ENCODE measurements at places on chromosomes 7 and 10.

DNA sequence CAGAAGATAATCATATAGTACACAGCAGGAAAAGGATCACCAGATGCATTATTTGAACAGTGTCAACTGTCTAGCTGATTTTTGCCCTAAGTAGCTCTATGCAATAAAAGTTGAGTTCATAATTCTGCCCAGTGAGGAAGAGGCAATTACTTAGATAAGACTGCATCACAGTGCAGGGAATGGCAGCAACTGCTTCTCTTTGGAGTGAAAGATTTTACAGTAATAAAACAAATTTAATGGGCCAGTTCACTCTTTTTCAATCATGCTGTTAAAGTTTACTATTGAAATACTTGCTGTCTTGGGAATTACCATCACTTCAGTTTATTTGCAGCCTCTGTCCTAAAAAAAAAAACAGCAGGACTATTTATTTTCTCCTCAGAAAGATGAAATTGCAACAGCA lies 907.9 kb downstream of the ANKRD7 start:
- no peak for DNase-seq

GRCh38 chr10:133393401-133394063 lies 425 bp upstream of the MTG1 start:
- no peak for DNase-seq

- no peak for DNase-seq
Observed at GRCh38 chr7:17027143-17027788, 145.5 kb upstream of the AGR3 start.

- no peak for DNase-seq
Observed at GRCh38 chr10:132637477-132638129, 100.0 kb downstream of the INPP5A start.

GRCh38 chr10:78952030-78952429 lies 116.7 kb upstream of the ZMIZ1 start:
- DNase-seq, result no peak

DNA sequence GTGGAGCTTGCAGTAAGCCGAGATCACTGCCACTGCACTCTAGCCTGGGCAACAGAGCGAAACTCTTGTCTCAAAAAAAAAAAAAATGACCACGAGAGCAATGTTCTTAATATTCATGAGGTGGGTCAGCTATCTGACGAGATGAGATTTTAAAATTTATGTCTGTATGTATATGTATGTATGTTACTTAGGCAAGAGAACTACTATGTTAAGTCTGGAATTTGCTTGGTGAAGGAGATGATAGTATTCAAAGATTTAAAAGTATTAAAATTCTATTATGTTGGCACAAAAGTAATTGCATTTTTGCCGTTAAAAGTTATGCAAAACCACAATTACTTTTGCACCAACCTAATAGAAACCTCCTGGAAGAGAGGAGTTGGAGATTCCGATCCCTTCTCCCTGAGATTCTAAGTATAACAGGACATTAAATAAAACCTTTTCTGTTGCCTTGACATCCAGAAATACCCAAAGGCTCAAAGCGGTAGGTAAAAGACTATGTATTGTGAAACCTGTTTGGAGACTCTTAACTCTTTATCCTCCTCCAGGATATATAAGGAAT lies 114.3 kb upstream of the TNS3 start:
- no peak for DNase-seq

GRCh38 chr7:112882022-112882421 lies 91.8 kb upstream of the TMEM168 start:
- no peak for DNase-seq

DNA sequence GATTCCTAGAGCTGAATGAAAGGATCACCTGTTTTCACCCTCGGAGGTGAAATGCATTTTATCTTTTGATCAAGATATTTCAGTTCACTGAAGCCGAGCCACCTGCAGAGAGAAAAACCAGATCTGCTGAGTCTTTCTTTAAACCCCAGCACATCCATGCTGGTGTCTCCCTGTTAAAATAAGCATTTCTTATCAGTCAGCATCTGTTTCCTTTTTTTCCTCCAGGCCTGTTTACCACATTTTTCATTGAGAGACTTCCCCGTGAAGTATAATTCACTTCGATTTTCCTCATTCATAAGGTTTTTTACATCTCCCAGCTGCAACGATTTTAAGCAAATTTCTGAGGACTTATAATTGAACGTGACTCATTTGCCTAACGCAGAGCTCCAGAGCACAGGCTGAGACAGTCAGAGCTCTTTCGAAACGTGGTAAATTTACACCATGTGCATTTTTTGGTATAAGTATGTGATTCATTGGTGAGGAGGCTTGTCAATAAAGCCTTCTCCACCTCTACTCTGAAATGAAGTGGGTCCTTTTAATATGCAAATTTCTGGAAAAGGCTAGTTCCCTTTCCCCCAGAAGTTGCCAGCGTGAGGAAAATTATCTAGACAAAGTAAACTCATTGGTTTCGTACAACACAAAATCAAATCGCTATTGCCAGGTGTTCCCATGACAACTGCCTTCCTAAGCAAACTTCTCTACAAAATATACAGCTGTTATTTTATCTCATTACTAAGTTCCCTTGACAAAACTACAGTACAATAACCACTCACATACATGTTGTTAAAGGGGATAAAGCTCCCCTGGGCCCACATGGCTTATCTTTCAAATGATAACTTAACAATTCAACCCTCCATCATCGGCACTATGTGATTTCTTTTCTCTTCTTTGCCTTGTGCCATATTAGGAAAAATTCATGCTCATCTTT lies 374.8 kb upstream of the AKR1E2 start:
- DNase-seq, result no peak

DNA sequence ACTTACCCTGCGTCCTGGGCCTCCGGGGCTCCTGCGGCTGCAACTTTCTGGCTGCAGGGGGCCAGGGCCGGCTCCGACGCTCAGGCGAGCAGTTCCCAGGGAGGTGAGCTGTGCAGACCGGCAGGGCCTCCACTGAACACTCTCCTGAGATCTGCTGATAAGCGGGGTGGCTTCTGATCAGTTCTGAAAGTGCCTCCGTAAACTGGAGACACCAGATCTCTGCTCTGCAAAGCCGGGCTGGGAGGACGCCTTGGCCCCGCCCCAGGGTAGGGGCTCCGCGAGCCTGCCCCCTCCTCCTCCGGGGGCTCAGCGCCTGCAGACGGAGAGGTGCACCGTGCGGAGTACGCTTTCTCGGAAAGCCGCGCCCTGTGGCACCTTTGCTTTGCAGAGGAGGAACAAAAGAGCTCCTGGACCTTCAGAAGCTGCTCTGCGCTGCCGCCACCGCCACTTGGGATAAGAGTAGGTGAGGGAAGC lies 141.3 kb upstream of the VKORC1L1 start:
- no peak for DNase-seq

DNA sequence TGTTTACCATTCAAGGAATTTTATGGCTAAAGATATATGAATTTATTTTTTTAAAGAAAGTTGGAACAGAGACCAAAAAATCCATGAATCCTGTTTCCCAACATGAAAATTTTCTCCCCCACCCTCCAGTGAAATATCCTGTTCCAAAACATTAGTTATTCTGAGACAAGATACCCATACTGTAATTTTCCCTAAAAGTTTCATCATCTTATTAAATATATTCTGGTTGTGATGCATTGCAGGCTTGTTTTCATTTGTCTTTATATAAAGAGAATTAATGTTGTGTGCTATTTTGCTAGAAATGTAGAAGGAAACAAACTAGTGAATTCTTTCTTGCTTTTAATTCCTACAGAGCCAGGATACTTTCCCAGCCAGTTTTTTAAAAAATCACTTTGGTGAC lies 106.6 kb downstream of the EXOC4 start:
- no peak for DNase-seq

- no peak for DNase-seq
Observed at GRCh38 chr7:149715476-149715875, 57.9 kb downstream of the ZNF467 start.

DNA sequence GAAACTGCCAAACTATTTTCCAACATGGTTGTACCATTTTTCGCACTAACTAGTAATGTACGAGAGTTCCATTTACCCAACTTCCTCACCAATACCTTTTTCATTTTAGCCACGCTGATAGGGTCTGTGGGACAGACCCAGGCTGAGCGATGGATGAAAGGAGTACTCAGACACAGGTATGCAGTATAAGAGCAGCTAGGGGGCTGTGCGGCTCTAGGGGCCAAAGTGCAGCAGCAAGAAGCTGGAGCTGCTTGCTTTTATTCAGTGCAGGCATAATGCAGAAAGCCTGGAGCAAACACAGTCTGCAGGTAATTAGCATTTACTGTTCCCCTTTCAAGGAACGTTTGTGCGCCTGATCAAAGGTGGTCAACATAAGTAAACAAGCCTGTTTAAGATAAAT lies 21.0 kb downstream of the UCMA start:
- no peak for DNase-seq

DNA sequence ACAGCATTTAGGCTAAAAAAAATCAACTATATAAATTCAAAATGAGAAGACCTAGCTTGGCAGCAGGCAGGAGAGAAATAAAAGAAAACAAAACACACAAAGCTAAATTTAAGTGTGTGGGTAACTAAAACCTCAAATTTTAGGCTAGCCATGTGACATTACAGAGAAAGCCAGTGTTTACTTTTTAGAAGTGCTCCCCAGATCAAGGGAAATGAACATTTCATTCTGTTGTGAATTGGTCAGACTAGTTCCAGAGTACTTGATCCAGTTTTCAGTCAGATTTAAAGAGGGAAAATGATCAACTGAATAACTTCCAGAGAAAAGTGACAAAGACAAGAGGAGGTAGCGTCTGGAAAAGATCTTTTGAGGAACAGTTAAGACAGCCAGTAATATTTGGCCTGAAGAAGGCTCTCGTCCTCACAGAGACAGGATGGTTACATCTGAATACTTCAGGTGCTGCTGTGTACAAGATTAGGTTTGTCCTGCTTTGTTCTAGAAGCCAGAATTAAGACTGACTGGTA lies 563.4 kb downstream of the KCNMA1 start:
- no peak for DNase-seq

- no peak for DNase-seq
Observed at GRCh38 chr10:126422567-126422966, 34.3 kb upstream of the ADAM12 start.

GRCh38 chr7:39085189-39085588 lies 107.5 kb downstream of the POU6F2 start:
- no peak for DNase-seq

DNA sequence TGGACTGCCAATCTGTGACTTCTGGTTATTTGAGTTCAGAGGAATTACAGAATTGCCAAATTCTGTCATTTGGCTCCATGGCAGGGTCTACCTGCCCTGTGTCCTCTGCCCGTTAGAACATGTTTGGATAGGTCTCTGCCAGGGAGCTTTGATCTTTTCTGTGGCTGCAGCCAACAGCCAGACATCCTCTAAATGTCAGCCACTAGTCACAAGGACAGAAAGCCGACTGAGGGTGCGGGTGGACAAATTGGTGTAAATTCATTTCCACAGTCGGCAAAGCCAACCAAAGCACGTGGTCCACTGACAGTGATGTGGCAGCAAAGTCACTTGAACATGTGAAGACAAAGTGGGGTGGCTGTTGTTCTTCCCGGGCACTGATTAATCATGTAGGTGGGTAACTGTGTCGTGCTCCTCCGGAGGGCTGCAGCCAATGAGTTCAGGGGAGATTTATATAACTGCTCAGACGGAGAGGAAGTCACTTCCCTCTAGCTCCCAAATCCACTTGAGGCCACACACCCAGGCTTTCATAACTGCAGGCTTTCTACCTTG lies 26.7 kb upstream of the CAMK1D start:
- no peak for DNase-seq

- no peak for DNase-seq
Observed at GRCh38 chr7:149205690-149206381, 10.5 kb downstream of the ZNF282 start.

DNA sequence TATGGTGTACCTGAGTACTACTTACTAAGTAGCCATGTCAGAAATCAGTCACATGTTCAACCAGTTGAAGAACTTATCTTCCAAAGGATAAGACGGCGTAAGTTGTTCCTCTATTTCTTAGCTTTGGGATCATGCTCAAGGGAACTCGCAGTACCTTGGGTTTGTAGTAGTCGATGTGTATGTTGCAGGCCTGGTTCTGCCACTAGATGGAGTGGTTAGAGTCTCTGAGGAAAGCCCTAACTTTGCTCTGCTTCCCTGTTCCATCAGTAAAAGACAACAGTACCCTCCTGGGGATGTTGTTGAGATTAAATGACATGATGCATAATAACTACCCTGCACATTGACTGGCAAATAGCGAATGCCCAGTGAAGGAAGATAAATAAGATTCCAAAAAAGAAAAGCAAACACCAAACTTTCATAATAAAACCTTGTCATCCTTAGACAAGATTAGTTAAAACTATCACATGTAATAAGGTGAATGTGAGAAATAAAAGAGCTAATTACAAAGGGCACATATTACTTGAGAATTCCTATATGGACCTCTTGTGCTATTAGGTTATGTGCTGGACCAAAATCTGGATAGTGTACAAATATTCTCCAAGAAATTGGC lies 165.9 kb downstream of the ABCA13 start:
- no peak for DNase-seq

GRCh38 chr10:99845837-99846382 lies 63.5 kb downstream of the ABCC2 start:
- no peak for DNase-seq

DNA sequence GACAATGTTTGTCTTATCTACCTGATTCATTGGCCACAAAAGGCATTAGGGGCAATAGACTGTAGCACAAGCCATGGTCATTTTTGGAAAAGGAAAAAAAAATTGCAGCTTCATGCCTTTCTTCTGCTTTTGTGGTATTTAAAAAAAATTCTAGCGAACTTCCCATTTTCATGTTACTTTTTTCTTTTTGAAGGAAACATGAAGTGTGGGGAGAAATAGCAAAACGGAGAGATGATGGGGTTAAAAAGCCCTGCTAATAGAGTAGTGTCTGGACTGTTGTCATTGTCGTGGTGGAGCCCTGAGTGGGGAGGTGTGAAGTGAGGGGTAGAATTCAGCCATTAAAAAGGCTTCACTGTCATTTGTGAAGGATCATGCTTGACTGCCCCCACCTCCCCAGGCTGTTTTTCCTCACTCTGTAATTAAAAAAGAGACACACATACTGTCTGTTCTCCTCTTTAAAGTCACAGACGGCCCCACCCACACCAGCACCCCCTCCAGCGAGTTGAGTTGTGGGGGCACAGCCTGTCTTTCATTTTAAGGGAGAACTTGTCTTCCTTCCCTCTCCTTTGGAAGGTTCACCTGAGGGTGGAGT lies 272.4 kb downstream of the CREB5 start:
- no peak for DNase-seq

- no peak for DNase-seq
Observed at GRCh38 chr10:17229016-17229716, 1.1 kb downstream of the VIM start.

GRCh38 chr10:13439313-13440184 lies 89.3 kb downstream of the BEND7 start:
- no peak for DNase-seq

GRCh38 chr7:16524332-16524731 lies 2.3 kb upstream of the LRRC72 start:
- no peak for DNase-seq
